ENCODE measurements at places on chromosomes 6 and 20. TPM values are rescaled to one million over a fixed set of nuclear protein-coding genes. Genes with fewer than 3 reads are reported as not detected.

GCNT2 gene
- total RNA-seq, result 53.9 TPM

TCP11 gene
- 0.28 TPM for total RNA-seq

MMP24 gene
- total RNA-seq, result 0.88 TPM

ALDH8A1 gene
- total RNA-seq, result 0.37 TPM

MED20 gene
- total RNA-seq, result 36.5 TPM

ECT2L gene
- not detected for total RNA-seq

PTGIS gene
- total RNA-seq, result 1.9 TPM

IRF4 gene
- total RNA-seq, result not detected

TRIM10 gene
- total RNA-seq, result not detected

CLPSL2 gene
- not detected for total RNA-seq

ADGRF1 gene
- not detected for total RNA-seq

MYH7B gene
- total RNA-seq, result 0.17 TPM

EYA4 gene
- under 0.01 TPM for total RNA-seq

CNR1 gene
- 1.3 TPM for total RNA-seq

TPX2 gene
- 16.5 TPM for total RNA-seq

NAPB gene
- 8.2 TPM for total RNA-seq

HLA-DOB gene
- total RNA-seq, result not detected

KHDC1L gene
- total RNA-seq, result not detected

UNC5CL gene
- 0.14 TPM for total RNA-seq

CST4 gene
- total RNA-seq, result not detected

FHL5 gene
- total RNA-seq, result not detected

Data from dermis blood vessel endothelial cell (primary cell).